ENCODE measurements at places on chromosomes 3 and 15.

- no peak overlapping the region for H3K27ac ChIP-seq
- H3K36me3 ChIP-seq: no peaks in the 10 kb centered on the region
- no peak for DNase-seq
- no peaks in the 10 kb centered on the region for H3K4me1 ChIP-seq
- no peak overlapping the region for H3K4me3 ChIP-seq
- no peaks in the 10 kb centered on the region for H3K27me3 ChIP-seq
Measured at GRCh38 chr3:178170698-178171535, 365.3 kb upstream of the KCNMB2 start.

DNA sequence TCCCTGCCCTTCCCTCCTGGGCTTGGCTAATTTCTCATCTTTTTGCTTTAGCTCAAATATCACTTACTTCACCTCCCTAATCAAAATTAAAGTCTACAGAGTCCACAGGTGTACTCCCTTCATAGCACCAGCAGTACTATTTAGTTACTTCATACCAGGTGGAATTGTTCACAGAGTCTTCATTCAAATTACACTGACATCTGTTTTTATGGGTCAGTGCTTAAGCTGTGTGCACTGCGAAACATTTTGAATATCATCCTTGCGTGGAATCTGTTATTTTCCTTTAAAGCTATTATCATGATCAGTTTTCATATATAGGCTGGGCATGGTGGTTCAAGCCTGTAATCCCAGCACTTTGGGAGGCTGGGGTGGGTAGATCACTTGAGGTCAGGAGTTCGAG lies 2.7 kb upstream of the SERF2 start:
- no peak overlapping the region for H3K4me3 ChIP-seq
- H3K27me3 ChIP-seq: no peaks in the 10 kb centered on the region
- no peak overlapping the region for H3K27ac ChIP-seq
- no peak for DNase-seq
- H3K36me3 ChIP-seq: peaks cover 22% of the 10 kb centered on the region

GRCh38 chr15:93519599-93519998 lies 430.6 kb upstream of the RGMA start:
- H3K27me3 ChIP-seq: peaks cover 5% of the 10 kb centered on the region
- H3K36me3 ChIP-seq: no peaks in the 10 kb centered on the region
- no peak overlapping the region for H3K27ac ChIP-seq

DNA sequence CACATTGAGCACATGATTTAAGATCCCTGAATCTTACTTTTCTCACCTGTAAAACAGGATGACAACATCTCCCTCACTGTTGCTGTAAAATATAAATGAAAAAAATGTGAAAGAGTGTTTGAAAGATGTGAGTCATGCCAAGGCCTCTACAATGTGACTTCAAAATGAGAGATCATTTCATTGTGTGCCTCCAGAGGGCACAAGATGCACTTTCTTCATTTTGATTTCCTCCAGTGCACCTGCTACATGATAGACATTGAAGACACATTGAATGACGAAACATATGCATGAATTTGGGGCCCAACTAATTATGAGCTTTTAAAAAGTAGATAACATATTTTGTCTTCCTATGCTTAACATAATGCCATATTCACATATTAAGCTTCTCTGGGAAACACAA lies 170.3 kb downstream of the MOBP start:
- no peak overlapping the region for H3K4me3 ChIP-seq
- H3K27ac ChIP-seq: no peak overlapping the region
- peaks cover 4% of the 10 kb centered on the region for H3K27me3 ChIP-seq

DNA sequence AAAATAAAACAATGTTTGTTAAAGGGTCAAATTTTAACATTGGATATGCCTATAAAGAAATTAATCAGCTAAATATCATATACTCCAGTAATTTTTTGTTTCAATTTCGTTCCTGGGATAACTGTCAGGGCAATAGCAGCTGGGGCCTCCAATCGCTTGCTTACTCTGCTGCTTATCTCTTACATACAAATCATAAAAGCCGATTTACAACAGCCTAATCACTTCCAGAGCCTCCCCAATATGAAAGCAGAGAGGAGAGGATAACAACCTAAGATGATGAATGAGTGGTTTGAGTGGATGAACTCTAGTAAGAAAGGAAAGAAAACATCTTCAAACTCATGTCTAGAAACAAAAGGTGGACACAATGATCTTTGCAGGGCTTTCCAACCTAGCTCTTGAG lies 80.7 kb upstream of the PSMD6 start:
- no peaks in the 10 kb centered on the region for H3K4me1 ChIP-seq
- H3K27ac ChIP-seq: no peak overlapping the region
- no peaks in the 10 kb centered on the region for H3K27me3 ChIP-seq
- no peak overlapping the region for H3K4me3 ChIP-seq
- DNase-seq: no peak

DNA sequence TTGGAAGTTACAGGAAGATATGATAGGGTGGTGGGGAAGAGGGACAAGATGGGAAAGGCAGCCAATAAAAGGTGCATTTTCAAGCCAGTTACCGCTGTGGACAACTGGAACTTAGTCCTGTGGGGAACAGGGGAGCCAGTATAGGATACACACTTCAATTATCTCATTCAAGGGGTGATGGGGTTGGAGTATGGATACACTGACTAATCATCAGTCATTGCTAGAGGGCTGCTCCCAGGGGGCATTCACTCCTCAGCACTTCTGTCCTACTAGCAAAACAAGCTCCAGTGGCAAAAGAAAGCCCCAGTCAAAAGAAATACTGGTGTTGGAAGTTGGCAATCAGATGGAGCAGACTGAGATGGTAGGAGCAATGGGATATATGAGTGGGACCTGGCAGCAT lies 183.4 kb upstream of the GADL1 start:
- no peak overlapping the region for H3K4me3 ChIP-seq
- H3K4me1 ChIP-seq: peaks cover 29% of the 10 kb centered on the region
- H3K27me3 ChIP-seq: no peaks in the 10 kb centered on the region
- H3K27ac ChIP-seq: no peak overlapping the region
- no peaks in the 10 kb centered on the region for H3K36me3 ChIP-seq
- no peak for DNase-seq

DNA sequence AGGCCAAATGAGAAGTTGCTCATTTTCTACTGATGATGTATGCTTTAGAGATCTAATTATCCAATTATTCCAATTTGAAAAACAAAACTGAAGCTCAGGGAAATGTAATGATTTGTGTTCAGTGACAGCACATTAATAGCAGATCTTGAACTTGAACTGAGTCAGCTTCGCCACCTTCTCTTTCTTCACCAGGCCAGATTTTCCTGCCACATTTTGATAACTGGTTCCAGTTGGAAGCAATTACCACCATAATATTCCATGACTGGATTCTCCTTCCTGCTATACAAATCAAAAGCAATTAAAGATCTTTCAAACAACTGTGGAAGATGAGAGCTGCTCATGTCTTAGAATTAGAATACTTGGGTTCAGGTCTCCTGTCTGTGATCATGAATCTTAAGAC lies 334.1 kb downstream of the RBMS3 start:
- H3K36me3 ChIP-seq: no peaks in the 10 kb centered on the region
- H3K27me3 ChIP-seq: no peaks in the 10 kb centered on the region
- H3K27ac ChIP-seq: no peak overlapping the region
- H3K4me1 ChIP-seq: no peaks in the 10 kb centered on the region

All from activated CD4-positive, alpha-beta T cell treated with anti-CD3 and anti-CD28 coated beads, Interleukin-2, amount 10 ng/mL, durations not matched to agents 24 days and 14 days (primary cell).